Muscle of leg (tissue), 16 donors: ENCODE measurements at places on chromosomes 7 and 10.

DNA sequence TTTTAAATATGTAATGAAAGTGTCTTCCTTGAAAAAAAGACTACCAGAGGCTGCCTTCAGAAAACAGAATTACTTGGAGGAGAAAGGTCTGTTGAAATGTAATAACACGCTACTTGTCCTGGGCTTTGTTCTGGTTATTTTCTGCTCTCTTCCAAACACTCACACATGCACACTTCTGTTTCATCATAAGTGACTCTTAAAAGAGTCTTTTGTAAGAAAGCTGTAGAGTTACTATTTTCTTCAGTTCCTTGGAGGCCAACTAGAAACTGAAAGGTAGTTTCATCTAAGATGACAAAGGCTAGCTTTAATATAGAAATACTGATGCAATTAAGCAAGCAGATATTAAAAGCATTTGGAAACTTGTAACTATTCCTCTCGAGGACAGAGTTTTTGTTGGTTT lies 39.1 kb downstream of the TASOR2 start:
- H3K36me3 ChIP-seq, result peaks cover 8% of the 10 kb centered on the region
- no peaks in the 10 kb centered on the region for H3K27me3 ChIP-seq
- H3K4me1 ChIP-seq, result no peaks in the 10 kb centered on the region

DNA sequence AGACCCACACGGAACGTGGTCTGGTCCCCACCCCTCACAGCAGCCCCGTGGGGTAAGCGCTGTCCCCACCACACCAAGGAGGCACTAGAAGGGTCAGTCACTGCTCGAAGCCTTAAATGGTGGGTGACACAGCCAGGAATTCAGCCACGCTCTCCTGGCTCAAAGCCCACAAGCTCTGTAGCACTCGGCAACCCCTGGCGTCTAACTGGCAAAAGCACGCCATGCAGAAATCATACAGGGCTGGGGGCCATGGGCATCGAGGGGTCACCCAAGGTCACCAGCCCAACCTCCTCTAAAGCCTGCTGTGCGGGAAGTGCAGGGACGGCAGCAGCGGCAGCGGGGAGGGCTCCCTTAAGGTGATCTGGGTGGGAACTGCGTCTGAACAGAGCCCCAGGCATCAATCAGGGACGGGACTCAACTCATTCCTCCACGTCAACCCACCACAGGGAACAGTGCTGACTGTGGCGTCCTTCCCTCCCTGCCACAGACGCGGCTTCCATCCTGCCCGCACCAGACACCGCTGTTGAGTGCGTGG lies 7.8 kb downstream of the GPER1 start:
- H3K27me3 ChIP-seq, result no peaks in the 10 kb centered on the region
- no peak overlapping the region for H3K27ac ChIP-seq
- H3K36me3 ChIP-seq, result peaks cover 34% of the 10 kb centered on the region

DNA sequence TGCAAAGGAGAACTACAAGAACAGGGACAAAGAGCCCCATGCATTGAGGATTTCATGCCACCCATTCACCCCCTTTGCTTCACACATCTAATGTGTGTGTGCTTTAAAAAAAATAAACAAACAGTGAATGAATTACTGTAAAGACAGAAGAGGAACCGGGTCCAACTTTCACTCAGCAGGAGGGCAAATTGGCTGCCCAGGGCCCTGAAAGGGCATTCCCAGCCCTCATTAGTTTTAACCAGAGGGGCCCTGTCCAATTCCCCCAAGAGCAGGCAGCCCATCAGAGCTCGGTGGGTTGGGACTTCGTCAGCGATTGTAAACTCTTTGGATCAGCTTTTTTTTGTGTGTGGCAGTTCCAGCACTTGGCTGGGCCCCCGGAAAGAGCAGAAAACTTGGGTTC lies 73.6 kb upstream of the PDZD8 start:
- no peak overlapping the region for H3K27ac ChIP-seq
- H3K4me3 ChIP-seq, result no peak overlapping the region
- H3K36me3 ChIP-seq, result no peaks in the 10 kb centered on the region
- no peak for DNase-seq

- H3K27me3 ChIP-seq, result peaks cover 2% of the 10 kb centered on the region
- no peak for DNase-seq
- no peaks in the 10 kb centered on the region for H3K36me3 ChIP-seq
- peaks cover 21% of the 10 kb centered on the region for H3K4me1 ChIP-seq
- no peak overlapping the region for H3K27ac ChIP-seq
These were observed 14.5 kb downstream of the ADCYAP1R1 start for GRCh38 chr7:31066516-31067130.

DNA sequence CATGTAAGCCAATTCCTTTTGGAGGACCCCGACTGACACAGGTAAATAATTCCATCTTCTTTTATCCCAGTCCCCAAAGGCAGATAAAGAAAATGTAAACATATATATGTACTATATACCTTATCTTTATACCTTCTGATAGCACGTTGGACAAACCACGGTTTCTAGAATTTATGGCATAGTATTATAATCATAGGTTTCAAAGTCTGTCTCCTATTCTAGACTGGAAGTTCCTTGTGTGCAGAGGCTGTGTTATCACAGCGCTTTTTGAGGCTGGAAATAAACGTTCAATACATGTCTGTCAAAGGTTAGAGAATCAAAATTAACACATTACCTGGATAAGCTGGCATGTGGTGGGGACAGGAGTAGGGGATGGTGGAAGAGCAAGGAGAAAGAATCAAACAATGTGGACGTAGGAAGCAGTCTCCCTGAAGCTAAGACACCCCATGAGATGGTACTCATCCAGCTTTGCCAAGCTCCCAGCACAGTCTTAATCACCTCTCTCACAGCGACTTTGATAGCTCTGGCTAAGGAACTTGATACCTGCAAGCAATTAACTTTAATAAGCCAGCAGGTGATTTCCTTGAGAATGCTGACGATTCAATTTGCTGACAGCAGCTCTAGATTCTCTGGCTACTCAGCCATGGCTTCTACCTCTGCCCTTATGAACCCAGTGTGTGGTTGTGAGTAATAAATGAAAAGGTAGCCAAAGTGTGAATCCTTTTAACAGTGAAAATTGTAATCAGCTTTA lies 208.4 kb upstream of the LRRTM3 start:
- DNase-seq, result no peak
- no peaks in the 10 kb centered on the region for H3K36me3 ChIP-seq
- H3K27ac ChIP-seq, result no peak overlapping the region
